Epithelial cell of proximal tubule (primary cell): ENCODE measurements at places on chromosomes 6 and 20.

DNA sequence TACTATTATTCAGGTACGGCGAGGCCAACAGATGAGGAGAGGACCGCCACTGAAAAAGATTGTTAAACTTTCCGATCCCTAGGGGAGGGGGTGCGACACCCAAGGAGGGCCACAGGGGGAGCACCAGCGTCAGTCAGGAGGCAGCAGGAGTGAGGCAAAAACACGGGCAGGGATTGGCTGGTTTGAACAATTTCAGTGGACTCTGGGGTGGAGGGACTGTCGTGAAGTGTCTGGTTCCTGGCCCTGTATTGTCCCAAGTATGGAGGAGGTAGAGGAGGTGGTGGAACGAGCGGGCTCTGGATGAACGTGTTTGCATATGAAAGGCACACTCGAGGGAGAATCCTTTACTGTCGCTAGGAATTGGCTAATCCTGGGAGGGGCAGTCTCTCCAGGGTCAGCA, 32.5 kb upstream of the MCUR1 start:
- DNase-seq, result no peak

DNA sequence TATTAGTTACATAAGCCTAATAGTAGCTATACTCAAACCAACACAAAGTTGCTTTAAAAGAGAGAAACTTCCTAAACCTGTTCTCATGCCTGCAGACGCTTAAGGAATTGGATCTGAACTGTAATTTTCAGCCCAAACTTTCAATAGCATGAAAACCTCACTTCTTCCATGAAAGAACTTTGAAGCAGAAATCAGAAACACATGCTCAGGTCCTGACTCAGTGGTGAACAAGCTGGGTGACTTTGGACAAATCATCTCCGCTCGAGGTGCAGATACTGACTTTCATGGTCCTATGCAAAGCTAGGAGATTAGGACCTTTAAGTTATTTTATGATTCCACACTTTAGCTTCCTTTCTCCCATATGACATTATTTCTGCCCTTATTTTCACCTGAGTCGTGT, 36.5 kb downstream of the NOX3 start:
- no peak for DNase-seq

GRCh38 chr6:167588920-167589614, 237.6 kb upstream of the AFDN start:
- DNase-seq, result no peak

GRCh38 chr6:55974688-55975087, 99.3 kb upstream of the BMP5 start:
- no peak for DNase-seq

- no peak for DNase-seq
These were observed 5.8 kb upstream of the IGF2R start for GRCh38 chr6:159963111-159963510.

- peak; percentile 23 for DNase-seq
These were observed 100.7 kb downstream of the SGK1 start for GRCh38 chr6:134217105-134217797.

GRCh38 chr20:43017241-43018030, 172.3 kb downstream of the PTPRT start:
- no peak for DNase-seq
